ENCODE measurements at places on chromosomes 5 and 9.

- no peak for DNase-seq
These were observed 35.3 kb downstream of the GAPVD1 start for GRCh38 chr9:125296843-125297372.

DNA sequence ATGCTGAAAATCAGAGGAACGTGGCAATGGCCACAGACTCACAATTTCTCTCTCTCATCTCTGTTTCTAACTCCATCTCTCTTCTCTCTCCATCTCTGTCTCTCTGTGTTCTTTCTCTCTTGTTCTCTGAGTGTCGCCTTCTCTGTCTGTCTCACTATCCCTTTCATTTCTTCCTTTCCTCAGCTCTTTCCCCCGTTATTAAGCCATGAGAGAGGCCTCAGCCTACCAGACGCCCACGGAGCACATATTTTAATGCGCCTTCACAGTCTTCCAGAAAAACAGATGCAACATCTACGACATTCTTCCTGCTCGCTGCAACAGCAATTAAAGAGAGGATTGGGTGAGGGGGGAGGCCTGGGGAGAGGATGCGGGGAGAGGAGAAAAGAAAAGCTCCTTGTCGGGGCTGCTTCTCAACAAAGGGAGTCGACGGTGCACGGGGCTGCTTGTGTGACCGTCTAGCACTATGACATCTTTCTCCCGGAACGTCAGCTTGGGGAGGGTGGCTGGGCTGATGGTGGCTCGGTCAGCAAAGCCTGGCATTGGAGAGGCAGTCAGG lies 37.7 kb upstream of the NEURL1B start:
- no peak for DNase-seq

GRCh38 chr5:177094224-177095087 lies 7.7 kb downstream of the FGFR4 start:
- peak; percentile 63 for DNase-seq

- DNase-seq, result no peak
These were observed 97.0 kb downstream of the PPARGC1B start for GRCh38 chr5:149827086-149827485.

- DNase-seq, result no peak
These were observed 6.4 kb upstream of the ACOT12 start for GRCh38 chr5:81400375-81400774.

- DNase-seq, result peak; percentile 47
These were observed 40.7 kb upstream of the S1PR3 start for GRCh38 chr9:88950341-88951154.

DNA sequence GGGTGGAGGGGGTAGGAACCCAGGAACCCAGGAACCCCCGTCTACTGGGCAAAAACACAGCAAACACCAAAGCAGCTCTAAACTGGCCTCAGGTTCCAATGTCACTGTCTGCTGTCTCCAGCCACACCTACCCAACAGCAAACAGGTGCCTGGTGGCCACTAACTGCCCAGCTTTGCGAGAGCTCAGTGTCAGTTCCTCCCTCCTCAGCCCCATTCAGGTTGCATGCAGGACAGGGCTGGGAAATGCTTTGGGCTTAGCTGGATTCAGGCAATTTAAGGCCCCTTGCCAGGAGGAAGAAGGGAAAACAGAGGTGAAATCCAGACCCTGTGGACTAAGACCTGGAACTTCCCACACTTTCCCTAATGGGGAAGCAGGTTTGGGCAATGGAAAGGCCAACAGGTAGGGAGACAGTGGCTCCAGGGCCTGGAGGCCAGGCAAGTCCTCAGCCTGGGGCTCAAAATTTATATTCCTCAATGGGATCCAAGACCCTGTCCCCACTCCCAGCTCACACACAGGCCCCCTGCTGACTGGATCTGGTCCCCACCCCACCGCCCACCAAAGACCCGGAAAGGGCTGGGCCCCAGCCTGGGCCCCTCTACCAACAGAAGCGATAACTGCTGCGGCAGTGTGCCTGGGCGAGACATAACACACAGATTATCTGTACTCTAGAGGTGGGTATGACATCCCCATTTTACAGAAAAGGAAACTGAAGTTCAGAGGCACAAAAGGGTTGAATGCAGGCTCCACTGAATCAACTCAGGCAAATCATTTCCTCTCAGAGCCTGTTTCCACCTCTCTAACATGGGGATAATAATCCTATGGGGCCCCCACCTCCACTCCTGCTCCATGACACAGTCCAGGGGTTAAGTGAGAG lies 3.5 kb downstream of the EEIG1 start:
- no peak for DNase-seq

DNA sequence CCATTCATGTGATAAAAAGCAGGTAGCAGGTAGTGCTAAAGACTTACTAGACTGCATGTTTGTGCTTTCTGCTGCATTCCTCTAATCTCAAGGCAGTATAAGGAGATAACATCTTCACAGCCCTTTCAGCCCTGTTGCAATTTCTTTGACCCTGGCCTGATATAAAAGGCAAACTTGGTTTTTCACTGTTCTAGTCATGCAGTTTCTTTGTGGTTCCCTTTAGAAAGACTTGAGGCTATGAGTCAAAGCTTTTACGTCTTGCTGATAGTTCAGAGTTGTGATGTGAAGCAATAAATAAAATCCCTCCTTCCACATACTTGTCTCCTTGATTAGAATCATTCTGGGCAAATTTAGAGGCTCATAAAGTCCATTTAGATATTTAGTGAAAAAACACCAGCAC lies 88.6 kb upstream of the CDKN2B start:
- peak; percentile 57 for DNase-seq

DNA sequence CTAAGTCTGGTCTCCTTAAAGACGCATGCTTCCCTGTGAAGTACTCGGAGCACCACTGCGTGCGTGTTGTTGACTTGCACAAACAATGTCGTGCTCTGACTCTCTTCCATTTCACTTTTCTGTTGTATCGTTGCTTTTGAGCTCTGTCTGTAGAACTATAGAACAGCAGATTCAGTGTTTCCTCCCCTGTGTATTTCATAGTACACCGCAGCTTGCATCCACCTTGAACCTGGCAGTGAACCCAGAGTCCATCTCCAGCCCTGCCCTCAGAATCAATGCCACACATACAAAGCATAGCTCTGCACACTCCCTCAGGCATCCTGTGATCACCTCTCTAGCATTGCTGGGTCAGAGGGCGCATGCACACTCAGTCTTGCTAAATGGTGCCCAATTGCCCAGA lies 37.2 kb upstream of the ADAMTS2 start:
- DNase-seq, result no peak

DNA sequence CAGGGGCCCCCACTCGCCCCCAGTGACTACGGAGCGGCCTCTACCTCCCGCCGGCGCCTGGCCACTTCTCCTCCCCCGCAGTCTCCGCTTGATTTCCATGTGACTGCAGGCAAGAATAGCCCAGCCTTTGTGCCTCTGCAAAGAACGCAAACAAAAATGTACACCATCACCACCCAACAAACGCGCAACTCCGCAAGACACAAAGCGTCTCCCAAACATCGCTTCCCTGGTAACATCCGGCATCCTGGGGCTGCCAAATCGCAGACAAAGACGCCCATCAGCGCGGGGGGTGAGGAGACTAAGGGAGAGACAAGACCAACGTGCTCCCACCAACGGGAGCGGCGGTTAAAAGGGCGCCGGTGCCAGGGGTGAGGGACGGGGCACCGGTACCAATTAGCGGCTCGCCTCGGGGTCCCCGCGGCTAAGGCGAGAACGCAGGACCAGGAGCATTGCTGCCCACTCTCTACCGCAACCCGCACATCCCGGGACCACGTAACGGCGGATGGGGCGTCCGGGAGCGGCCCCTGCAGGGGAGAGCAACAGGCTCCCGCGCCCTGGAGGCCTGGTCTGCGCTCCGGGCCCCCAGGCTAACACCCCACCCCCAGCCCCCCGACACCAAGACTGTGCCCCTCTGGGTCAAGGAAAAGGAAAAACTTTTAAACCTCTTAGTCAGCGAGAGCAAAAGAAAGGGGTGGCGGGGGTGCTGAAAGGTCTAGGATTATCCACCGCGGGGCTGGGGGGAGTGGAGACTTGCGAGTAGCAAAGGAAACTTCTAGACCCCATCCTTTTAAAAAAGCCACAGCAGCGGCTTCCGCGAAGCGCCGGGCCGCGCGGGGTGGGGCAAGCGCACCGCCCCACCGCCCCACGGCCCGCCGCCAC lies 885 bp downstream of the MPDZ start:
- peak; percentile 58 for DNase-seq

DNA sequence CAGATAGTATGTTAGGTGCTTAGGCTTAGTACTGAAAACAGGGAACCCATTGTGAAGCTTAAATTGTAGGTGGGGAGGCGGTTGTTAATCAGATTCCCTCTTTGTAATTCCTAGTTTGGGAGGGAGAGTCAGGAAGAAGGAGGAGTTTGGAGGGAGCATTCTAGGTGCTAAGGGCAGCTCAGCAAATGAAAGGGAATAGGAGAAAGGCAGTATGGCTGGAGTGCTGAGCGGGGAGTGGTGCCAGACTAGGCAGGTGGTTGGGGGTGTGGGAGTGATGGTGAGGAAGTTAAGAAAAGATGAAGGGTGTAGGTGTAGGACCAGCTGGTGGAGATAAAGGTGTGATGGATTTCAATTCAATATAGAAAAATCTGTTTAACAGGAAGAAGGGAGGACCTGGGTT lies 11.1 kb upstream of the GARNL3 start:
- DNase-seq, result no peak

- no peak for DNase-seq
These were observed 480.5 kb downstream of the KDM4C start for GRCh38 chr9:7238247-7238637.

DNA sequence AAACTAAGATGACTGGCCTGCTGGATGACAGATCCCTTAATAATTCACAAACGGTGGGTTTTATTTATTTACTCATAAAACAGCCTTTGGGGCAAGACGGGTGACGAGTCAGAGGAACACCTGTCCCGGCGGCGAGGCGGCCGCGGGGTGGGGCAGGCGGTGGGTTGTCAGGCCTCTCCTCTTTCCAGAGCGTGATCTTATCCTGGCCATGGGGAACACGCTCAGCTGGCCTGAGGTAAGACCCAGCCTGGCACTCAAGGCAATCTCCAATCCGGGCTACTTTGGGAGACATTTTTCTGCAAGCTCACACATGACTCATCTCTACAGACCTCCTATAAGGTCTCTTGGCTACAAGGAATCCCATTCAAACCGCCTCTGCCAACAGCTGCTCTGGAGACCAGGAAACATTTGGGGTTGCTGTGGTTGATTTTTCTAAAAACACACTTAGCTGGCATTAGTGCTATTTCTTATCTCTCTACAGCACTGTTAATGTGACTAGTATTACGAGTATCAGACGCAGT lies 6.3 kb downstream of the RAPGEF1 start:
- DNase-seq, result peak; percentile 85

DNA sequence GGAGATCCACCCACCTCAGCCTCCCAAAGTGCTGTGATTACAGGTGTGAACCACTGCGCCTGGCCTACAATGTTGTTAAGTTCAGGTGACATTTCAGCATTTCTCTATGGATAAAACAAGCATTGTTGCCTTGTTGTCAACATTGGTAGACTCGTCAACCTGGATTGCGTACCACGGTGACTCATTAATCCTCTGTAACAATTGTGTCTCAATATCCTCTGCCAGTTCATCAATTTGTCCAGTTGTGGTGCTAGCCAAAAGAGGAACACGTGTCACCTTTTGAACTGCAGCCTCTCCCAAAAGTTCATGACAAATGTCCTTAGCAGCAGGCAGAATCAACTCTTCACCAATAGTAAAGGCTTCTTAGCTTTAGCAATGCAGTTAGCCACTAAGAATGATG lies 46.3 kb upstream of the LARP1 start:
- DNase-seq, result no peak

DNA sequence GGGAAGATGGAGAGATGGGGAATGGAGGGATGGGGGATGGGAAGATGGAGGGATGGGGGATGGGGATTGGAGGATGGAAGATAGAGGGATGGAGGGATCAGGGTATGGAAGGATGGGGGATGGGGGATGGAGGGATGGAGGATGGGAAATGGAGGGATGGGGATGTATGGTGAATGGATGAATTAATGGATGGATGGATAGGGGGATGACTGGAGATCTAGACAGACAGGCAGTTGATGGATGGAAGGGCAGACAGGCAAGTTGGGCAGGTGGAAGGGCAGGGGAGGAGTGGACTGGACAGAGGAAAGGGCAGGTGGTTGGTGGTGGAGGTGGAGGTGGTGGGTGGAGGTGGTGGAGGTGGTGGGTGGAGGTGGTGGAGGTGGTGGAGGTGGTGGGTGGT lies 167.2 kb downstream of the C9orf50 start:
- no peak for DNase-seq

DNA sequence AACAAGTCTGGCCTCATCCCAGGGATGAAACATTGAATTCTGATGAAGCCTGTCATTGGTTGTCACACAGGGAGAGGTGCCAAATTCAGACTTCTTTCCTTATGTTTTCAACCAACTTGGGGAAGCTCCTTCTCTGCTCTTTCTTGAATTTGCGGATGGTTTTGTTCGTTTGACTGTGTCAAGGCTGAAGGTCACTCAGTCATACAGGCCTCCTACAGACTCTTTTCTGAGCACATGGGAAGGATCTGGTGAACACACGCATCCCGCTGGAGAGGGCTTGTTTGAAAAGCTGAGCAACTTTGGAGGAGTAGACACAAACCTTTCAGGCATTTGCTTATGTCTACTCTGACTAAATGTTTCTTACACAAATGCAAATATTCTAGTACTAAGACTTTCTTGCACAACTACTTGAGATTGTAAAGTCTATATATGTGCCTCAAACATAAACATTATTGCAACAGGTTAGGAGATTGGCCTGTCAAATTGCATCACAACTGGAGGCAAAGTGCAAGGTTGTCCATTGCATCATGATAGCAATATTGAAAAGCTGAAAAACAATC lies 151.5 kb upstream of the NR3C1 start:
- DNase-seq, result no peak

- DNase-seq, result no peak
These were observed 18.4 kb upstream of the TTC1 start for GRCh38 chr5:159990506-159990905.

DNA sequence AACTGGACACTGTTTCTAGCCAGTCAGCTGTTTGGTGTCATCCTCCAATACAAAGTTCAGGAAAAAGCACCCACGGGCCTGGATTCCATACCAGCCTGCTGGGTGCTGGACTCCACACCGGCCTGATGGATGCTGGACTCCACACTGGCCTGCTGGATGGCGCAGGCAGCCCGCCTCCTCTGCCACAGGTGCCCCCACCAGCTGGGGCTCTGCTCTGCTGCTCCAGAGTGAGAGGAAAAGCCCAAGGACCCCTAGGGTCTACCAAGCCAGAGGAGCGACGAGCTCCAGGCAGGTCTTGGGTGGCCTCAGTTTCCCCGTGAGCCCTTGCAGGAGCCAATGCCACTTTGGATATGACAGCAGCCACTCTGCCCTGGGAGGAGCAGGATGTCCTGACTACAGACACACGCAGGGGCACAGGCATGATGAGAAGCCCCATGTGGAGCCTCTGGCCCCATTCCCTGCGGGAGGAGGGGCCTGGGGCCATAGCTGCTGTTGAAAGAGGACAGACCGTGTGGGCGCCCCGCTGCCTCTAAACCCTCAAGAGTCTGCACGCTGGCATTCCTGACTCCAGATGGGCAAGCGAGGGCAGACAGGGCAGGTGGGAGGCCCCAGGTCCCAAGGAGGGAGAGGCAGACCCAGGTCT lies 141.6 kb downstream of the OLFM1 start:
- no peak for DNase-seq

- DNase-seq, result no peak
These were observed 8.0 kb downstream of the GFPT2 start for GRCh38 chr5:180345186-180345585.

GRCh38 chr9:126173401-126173800 lies 153.2 kb upstream of the MVB12B start:
- no peak for DNase-seq

- DNase-seq, result no peak
These were observed 101.2 kb downstream of the TRIM36 start for GRCh38 chr5:115068239-115069086.

- DNase-seq, result no peak
These were observed 63.6 kb upstream of the IL12B start for GRCh38 chr5:159393854-159394274.
